ENCODE measurements at places on chromosomes 16 and 17.

DNA sequence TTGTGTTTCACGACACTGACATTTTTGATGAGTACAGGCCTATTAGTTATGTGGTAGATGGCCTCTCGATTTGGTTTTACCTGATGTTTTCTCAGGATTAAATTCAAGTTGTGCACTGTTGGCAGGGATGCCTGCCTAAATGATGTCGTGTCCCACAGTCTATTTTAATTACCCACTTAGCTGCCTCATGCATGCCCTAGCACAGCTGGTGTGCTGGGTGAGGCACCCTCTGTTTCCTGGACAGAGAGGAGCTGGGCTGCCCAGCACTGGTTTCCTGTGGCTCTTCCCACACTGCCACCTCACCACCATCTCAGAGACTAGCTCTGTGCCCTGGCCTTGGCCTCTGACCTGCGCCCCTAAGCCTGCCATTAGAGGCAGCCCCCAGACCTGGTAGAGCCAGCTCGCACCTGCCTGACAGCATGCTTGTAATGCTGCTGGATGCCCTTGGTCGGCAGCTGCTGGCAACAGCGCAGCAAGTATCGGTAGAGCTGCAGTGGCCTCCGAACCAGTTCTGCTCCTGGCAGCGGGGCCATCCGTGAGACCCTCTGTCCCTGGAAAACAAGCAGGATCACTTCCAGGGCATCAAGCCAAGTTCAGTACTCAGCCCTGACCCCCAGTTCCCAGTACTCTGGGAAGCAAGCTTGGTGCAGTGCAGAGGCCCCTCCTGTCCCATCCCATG, 10.9 kb downstream of the LYRM9 start:
- peaks cover 15% of the 10 kb centered on the region for H3K36me3 ChIP-seq
- DNase-seq, result no peak
- H3K27ac ChIP-seq, result no peak overlapping the region

GRCh38 chr16:81243942-81244341, 5.5 kb downstream of the BCO1 start:
- no peak overlapping the region for H3K27ac ChIP-seq
- no peaks in the 10 kb centered on the region for H3K36me3 ChIP-seq
- DNase-seq, result no peak
- H3K4me1 ChIP-seq, result peaks cover 6% of the 10 kb centered on the region
- no peaks in the 10 kb centered on the region for H3K27me3 ChIP-seq

DNA sequence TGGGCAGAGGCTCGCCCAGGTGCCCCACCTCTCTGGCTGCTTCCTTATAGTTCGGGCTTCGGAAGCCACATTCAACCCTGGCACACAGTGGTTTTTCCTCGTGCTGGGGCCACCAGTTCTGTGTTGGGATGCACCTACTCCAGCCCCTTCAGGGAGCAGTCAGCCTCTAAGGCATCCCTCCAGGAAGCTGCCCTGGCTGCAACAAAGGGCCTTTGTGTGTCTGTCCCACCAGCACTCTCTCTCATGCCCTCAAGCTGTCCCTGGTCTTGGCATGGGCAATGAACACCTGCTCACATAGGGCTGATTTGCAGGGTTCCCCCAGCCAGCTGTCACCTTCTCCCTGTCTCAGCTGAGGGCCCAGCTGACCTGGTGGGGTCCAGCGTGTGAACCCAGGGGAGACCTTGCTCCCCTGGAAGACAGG, 754 bp upstream of the NOXO1 start:
- no peak overlapping the region for H3K4me3 ChIP-seq
- H3K4me1 ChIP-seq, result peaks cover 48% of the 10 kb centered on the region
- H3K27ac ChIP-seq, result no peak overlapping the region
- peaks cover 31% of the 10 kb centered on the region for H3K36me3 ChIP-seq
- peaks cover 39% of the 10 kb centered on the region for H3K27me3 ChIP-seq
- no peak for DNase-seq

GRCh38 chr17:31778523-31778922, 80.5 kb downstream of the COPRS start:
- no peaks in the 10 kb centered on the region for H3K4me1 ChIP-seq
- H3K27ac ChIP-seq, result no peak overlapping the region
- no peak overlapping the region for H3K4me3 ChIP-seq
- H3K27me3 ChIP-seq, result no peaks in the 10 kb centered on the region
- no peaks in the 10 kb centered on the region for H3K36me3 ChIP-seq

DNA sequence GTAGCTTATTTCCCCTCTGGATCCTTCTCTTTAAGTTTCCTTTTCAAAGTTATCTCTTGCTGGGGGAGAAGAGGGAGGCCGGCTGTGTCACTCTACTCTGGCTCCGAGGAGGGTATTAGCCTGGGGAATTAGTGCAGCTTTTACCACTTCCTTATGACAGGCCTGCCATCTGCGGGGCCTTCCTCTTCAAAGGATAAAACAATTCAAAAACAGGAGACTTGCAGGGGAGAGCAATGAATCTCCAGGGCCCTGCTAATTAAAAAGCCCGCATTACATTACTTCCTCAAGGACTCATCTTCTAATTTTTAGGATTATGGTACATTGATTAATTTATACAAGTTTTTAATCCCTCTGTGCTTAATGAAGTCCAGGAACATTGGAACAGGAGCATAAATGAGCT, 190.9 kb upstream of the CDH5 start:
- no peaks in the 10 kb centered on the region for H3K4me1 ChIP-seq
- H3K4me3 ChIP-seq, result no peak overlapping the region
- no peaks in the 10 kb centered on the region for H3K36me3 ChIP-seq
- H3K27me3 ChIP-seq, result no peaks in the 10 kb centered on the region

DNA sequence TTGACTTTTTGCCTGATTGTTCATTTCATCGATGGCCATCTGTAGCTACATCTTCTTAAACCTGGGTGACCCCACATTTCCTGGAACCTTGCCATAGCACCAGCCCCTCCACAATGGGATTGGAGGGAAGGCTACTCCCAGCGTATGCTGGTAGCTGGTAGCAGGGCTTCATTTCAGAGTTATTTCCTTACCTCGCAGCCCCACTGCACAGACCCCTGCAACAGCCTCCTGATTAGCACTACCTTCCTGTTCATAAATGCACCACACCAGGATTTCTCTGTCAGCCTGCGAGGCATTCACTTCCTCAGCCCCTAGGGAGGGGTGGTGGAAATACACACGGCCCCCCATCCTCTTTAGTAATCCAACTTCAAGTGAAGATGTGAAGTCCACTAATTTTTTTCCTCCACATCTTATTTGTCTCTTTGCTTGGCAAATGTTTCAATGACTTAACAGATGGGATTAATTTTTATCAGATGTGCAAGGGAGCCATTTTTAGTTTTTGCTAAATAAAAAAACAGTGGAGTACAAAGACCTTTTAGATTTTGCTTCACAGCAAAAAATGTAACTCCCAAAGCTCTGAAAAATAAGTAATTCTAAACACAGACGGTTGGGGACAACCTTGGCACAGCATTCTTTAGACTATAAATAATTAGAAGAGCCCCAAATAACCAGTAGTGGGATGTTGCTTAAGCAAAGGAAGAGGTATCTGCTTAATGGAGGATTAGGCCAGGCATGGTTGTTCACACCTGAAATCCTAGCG, 76.6 kb downstream of the CLEC16A start:
- peaks cover 6% of the 10 kb centered on the region for H3K4me1 ChIP-seq
- DNase-seq, result no peak
- H3K27ac ChIP-seq, result no peak overlapping the region
- no peak overlapping the region for H3K4me3 ChIP-seq

GRCh38 chr17:81401723-81402529, 6.7 kb downstream of the BAHCC1 start:
- no peaks in the 10 kb centered on the region for H3K36me3 ChIP-seq
- H3K4me1 ChIP-seq, result peaks cover 71% of the 10 kb centered on the region
- no peaks in the 10 kb centered on the region for H3K27me3 ChIP-seq
- DNase-seq, result no peak
- peak overlapping the region; percentile 94 for H3K4me3 ChIP-seq

DNA sequence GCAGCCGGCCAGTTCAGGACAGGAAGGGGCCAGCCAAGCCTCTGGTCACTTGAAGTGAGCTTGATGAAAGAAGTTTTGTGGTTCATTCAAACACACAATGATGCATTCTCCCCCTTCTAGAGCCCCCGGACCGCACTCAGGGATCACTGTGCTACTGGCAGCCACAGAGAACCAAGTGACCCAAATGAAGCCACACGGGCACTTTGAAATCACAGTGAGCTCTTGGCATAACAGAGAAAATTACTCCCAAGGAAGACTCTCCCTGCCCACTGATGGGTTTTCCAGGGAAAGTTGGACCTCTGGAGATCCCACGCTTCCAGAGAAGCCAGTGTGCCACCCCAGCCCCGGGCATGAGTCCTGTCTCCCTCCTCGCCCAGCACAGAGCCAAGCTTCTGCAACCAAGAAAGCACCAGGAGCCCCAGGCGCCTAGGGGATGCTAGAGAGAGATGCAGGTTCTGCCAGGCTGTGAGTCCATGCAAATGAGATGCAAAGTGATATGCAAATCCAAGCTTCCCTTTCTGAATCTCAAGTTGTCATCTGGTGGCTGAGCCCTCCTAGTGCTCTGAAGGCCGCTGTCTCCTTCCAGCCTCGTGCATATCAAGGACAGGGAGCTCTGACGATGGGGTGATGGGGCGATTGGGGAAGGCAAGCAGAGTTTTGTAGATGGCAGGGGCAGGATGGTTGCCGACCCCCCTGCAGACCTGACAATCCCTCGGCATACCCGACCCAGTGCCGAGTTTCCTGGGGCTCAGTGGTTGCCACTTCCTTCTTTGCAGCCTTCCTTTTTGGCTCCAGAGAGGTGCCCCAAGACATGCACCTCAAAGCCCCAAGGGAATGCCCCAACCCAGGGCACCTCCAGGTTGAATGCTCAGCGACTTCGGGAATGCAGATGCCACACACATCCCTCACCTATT, 59.7 kb upstream of the TNRC6C start:
- no peak overlapping the region for H3K27ac ChIP-seq
- DNase-seq, result no peak
- no peaks in the 10 kb centered on the region for H3K4me1 ChIP-seq
- no peaks in the 10 kb centered on the region for H3K27me3 ChIP-seq

- peaks cover 73% of the 10 kb centered on the region for H3K4me1 ChIP-seq
- H3K27me3 ChIP-seq, result no peaks in the 10 kb centered on the region
- H3K4me3 ChIP-seq, result no peak overlapping the region
- DNase-seq, result no peak
- no peaks in the 10 kb centered on the region for H3K36me3 ChIP-seq
Measured at GRCh38 chr17:19271780-19272357, 34.7 kb downstream of the EPN2 start.

DNA sequence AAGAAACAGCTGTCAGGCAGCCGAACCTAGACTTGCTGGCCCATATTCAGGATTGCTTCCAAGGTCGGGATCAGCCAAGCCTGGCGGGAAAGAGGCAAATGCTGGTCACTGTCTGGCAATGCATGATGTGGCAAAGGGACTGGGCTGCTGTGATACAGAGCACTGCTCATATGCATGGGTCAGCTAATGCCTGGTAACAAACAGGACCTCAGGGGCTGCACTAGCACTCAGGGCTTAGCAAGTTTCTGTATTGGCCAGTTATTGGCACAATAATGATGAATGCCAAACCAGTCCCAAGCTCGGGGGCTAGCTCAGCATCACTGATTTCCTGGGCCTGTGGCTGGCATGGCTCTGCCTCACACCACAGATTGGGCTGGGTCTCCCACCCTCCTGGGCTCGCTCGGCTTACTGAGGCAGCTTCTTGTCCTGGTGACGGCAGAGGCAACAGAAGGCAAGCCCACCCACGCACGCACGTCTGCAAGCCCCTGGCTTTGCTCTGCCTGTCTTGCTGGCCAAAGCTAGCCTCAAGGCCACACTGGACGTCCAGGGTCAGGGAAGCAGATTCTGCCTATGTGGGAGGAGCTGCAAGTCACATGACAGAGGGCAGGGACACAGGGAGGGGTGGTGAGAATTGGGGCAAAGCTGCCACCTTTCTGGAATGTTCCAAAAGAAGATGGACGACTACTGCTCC, 21.4 kb upstream of the RPTOR start:
- no peak for DNase-seq
- H3K4me1 ChIP-seq, result no peaks in the 10 kb centered on the region
- no peak overlapping the region for H3K27ac ChIP-seq
- H3K36me3 ChIP-seq, result no peaks in the 10 kb centered on the region
- no peak overlapping the region for H3K4me3 ChIP-seq

DNA sequence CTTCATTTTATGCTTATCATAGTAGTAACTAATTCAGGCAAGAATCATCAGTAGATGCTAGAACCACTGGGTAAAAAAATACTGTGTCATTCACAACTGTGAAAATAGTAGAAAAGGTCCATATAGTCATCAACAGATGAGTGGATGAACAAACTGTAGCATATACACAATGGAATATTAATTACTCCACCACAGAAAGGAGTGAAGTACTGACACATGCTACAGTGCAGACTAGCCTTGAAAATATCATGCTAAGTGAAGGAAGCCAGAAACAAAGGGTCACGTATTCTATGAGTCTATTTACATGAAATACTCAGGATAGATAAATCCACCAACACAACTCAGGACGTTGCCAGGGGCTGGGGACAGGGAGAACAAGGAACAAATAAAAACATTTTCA, 13.3 kb downstream of the USP22 start:
- H3K4me1 ChIP-seq, result peaks cover 86% of the 10 kb centered on the region
- H3K4me3 ChIP-seq, result no peak overlapping the region
- no peak overlapping the region for H3K27ac ChIP-seq
- H3K27me3 ChIP-seq, result no peaks in the 10 kb centered on the region
- DNase-seq, result no peak

DNA sequence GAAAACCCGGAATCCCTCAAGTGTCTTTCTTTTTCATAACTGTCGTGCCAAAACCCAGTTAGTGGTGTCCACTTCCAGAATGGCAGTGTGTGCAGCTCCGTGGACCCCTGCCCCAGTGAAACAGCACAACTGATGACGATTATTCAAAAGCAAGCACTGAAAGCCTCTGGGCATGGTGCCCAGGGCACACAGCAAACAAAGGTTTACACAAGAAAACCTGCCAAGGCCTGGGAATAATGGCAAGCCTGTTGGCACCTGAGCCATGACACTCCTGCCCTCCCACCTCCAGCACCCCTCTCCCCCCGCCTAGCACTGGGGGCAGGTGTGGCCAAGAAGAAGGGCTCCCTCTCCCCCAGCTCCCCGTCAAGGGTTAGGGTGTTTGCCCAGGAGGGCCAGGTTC, 2.8 kb downstream of the PKMYT1 start:
- no peaks in the 10 kb centered on the region for H3K36me3 ChIP-seq
- H3K27ac ChIP-seq, result no peak overlapping the region
- no peak for DNase-seq
- H3K4me3 ChIP-seq, result no peak overlapping the region

- no peaks in the 10 kb centered on the region for H3K4me1 ChIP-seq
- H3K27me3 ChIP-seq, result peaks cover 50% of the 10 kb centered on the region
- no peaks in the 10 kb centered on the region for H3K36me3 ChIP-seq
- no peak overlapping the region for H3K4me3 ChIP-seq
- no peak overlapping the region for H3K27ac ChIP-seq
Measured at GRCh38 chr17:79883202-79883601, 44.0 kb upstream of the CBX4 start.

DNA sequence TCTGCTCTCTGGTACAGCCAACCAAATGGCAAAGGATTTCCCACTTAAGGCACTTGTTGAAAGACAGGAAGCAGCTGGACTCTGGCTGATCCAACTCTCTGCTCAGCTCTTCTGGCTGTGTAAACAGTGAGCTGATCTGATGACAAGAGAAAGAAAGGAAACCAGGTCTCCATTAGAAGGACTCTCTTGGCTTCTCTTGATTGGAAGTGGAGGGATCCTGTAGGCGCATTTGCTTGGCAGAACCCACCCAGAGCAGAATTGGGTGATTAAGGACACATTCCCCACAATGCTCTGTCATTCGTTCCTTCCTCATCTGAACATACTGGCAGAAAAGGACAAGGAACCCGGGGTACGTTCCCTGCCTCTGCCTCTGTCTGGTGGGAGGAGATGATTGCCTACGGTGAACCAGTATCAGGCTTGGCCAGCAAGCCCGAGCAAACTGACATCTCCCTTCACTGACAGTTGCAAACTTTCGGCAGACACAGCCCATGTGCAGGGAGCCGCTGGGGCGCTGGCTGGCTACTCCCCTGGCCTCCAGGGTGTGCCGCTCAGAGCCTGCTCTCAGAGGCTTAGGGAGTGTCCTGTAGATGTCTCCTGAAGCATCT, 29.1 kb downstream of the LDHD start:
- H3K27me3 ChIP-seq, result no peaks in the 10 kb centered on the region
- DNase-seq, result no peak
- H3K4me3 ChIP-seq, result peak overlapping the region; percentile 43
